ENCODE measurements at places on chromosomes 11 and 22.
A peak's percentile ranks its signal among the peaks of the same experiment; 100 is the strongest.

DNA sequence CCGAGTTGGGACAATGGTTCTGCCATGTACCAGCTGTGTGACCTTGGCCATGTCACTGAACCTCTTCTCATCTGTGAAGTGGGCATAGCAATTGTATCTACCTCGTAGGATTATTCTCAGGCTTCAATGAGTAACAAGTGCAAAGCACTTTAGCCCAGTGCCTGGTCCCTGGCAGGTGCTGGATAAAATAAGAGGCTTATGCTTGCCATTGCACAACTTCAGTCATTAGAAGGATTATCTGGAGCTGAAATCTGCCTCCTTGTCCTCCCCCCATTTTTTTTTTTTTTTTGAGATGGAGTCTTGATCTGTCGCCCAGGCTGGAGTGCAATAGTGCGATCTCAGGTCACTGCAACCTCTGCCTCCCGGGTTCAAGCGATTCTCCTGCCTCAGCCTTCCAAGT, 7.2 kb downstream of the SMTNL1 start:
- no peak for DNase-seq

- no peak for DNase-seq
Observed at GRCh38 chr22:37932821-37933578, 20.4 kb downstream of the C22orf23 start.

- peak; percentile 25 for DNase-seq
Observed at GRCh38 chr11:34086554-34087283, 18.7 kb upstream of the NAT10 start.

DNA sequence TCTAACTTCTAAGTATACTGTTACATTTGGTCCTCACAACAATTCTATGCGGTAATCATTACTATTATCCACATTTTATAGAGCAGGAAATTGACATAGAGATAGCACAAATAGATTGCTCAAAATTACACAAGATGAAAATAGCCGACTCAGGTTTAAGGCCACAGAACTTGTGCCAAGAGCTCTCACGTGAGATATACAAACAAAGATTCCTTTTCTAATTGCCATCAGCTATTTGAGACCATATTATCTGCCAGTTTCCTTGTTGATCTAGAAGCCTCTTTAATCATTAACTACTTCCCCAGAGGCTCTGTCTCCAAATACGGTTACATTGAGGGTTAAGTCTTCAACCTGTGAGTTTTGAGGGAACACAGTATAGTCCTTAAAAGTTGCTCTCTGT, 61.0 kb upstream of the GLYATL1B start:
- DNase-seq, result no peak

DNA sequence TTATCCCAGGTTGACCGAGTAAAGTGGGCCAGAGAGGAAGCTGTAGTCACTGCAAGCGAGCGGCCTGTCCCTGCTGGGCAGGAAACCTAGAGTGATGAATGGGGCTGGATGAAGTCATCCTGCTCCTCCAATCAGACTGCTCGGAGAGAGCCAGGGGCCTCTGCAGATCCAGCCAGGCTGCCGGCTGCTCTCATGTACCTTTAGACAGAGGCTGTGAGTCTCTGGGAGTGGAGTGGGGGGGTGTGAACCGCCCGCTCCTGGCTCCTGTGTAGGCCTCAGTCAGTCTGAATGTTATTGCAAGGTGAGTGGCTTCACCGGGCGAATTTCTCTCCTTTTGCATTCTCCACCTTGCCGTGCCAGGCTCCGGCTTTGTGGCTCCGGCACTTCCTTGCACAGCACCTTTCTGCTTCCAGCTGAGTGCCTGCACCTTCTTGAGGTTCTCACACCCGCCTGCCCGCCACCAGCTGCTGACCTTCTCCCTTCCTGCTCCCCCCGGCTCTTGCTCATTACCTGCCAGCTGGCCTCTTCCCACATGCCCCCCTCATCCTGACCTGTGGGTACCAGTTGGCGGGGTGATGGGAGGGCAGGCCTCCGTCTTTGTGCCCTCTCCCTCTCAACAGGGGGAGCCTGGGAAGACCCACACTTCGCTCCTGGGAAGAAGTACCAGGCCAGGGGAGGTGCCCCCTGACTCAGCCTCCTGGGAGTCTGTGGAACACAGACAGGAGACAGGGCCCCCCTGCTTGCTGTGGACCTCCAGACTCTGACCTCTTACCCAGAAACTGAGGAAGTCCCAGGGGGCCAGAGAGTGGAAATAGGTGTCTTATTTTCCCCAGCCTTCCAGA, 79.9 kb downstream of the GRAMD1B start:
- no peak for DNase-seq

DNA sequence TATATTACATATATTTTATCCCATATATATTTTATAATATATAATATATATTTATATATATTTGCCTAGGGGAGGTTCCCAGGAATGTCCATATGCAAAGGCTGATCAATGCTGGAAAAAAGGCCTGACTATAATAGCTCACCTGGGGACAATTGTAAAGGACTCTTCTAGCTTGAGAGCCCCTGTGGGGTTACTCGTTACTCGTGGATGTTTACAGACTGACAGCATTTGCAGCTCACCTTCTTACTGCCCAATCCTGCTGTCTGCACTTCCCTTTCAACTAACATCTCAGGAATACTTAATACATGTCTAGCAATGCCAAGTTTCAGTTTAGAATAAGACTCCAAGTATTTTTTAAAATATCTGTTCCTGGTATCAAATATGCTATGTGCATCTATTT, 1365.4 kb upstream of the RAG2 start:
- no peak for DNase-seq

DNA sequence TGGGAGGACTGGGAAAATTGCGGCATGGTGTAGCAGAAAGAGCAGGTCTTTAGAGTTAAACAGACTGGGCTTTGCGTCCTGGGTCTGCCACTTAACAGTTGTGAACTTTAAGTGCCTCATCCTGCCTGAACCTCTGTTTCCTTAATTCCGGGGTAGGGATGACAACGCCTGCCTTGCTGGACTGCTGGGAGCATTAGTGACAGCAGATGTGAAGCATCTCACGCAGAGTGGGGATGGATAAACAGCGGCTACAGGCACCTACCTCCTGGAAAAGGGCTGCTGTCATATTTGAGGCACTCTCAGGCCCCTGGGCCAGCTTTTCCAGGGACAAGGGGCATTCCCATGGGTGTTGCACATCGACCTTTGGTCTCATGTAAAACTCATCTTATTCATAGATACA, 572.2 kb downstream of the TBC1D22A start:
- DNase-seq, result no peak

GRCh38 chr11:10322830-10323792, 18.2 kb downstream of the ADM start:
- DNase-seq, result peak; percentile 48
